NCI-H510A treated with DMSO at 0.1 percent for 48 hours (cell line): ENCODE measurements at places on chromosomes 5 and 9.
A peak's percentile ranks its signal among the peaks of the same experiment; 100 is the strongest.

- peak; percentile 70 for DNase-seq
These were observed 8.9 kb upstream of the FOXB2 start for GRCh38 chr9:77010527-77010926.

DNA sequence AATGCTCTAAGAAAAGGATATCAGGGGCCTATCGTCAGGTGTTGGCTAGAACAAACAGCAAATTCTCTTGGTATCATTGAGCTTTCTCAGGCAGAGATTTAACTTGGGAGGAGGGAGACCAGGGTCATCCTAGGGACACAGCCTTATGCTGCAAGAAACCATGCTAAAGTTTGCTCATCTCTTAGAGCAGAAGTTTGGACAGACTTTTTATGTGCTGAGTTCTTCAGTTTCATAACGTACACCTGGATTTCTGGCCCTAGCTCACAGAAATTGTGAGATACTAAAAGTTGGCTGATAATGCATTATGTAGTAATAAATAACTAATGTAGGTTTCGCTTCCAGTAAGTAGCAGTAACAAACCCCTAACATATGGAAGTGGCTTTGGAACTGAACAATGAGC, 1359.8 kb upstream of the CDH9 start:
- no peak for DNase-seq

DNA sequence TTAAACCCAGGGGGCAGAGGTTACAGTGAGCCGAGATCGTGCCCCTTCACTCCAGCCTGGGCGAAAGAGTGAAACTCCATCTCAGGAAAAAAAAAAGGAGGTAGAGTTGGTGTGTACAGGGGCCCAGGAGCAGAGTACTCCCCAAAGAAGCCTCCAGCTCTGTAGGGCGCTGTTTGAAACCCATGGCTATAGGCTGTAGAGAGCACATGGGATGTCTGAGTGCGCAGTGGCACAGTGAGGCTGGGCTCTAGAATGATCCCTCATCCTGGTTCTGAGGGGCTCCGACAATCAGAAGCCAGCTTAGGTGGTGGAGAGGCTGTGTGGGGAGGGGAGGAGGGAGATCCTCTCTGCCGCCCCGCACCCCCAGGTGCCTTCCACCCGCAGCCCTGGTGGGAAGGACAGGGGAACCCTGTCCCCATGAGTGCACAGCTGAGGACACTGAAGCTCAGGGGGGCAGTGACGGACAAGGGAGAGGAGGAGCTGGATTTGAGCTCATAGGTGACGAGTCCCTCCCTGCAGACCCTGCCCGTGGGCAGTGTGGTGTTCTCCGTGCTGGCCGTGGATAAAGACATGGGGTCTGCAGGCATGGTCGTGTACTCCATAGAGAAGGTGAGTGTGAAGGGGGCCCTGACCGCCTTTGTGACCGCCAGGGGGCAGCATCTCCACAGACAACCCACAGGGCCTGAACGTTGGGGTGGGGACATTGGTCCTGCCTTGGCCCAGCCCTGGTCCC, 24.6 kb downstream of the CDHR2 start:
- peak; percentile 17 for DNase-seq

- no peak for DNase-seq
These were observed 7.1 kb upstream of the AGPAT2 start for GRCh38 chr9:136694163-136694871.

GRCh38 chr5:77590347-77590746, 48.2 kb downstream of the OTP start:
- DNase-seq: no peak

- no peak for DNase-seq
These were observed 33.9 kb downstream of the OLFML2A start for GRCh38 chr9:124810663-124811355.

DNA sequence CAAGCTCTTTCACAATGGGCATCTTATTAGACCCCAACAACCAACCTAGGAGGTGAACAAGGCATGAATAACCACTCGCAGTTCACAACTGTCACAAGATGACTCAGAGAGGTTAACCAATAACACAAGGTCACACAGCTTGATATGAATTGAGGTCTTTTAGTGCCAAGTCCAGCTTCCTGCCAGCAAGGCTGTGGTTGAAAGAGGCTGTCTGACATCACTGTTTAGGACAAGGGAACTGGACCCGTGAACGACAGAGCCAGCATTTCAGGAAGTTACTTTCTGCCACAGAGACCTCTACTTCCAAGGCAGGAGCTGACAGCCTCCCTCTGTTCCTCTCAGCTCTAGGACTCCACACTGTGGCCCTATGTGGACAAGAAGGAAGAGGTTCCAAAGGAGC, 53.4 kb upstream of the ALDH1B1 start:
- no peak for DNase-seq

DNA sequence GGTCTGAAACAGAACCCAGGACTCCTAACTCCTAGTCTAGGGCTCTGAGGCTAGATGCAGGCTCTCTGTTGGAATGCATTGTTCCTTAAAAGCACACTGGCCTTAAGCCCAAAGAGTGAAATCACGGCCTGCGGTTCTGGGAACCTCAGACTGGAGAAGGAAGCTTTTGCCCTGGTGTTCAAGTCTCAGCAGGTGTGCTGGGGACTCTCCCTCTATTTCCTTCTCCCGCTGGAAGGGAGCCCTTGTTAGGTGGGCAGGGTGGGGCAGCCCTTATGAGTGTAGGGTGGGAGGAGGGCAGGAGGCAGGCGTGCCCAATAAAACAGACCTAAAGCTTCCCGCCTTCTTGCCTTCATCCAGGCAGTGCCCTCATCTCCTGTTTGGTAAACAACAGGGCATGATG, 1.8 kb upstream of the PPARGC1B start:
- DNase-seq: no peak

DNA sequence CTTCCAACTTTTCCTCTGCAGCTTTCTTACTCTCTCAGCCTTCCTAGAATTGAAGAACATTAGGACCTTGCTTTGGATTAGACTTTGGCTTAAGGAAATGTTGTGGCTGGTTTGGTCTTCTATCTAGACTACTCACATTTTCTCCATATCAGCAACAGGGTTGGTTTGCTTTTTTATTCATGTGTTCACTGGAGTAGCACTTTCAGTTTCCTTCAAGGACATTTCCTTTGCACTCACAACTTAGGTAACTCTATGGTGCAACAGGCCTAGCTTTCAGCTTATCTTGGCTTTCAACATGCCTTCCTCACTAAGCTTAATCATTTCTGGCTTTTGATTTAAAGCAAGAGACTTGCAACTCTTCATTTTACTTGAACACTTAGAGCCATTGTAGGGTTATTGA, 153.1 kb downstream of the CCDC192 start:
- DNase-seq: no peak

DNA sequence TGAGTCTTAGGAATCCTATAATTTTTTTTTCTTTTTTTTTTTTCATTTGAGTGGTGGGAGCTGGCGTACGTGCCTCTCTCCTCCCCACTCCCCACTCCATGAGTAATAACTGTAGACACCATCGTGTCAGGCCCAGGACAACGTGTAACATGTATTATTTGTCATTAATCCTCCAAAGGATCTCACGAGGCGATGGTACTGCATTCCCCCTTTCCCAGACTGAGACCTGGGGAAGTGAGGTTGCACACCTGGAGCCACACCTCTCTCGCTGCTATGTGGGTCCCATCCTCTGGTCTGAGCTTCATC, 6.1 kb upstream of the IER5L start:
- DNase-seq: no peak

DNA sequence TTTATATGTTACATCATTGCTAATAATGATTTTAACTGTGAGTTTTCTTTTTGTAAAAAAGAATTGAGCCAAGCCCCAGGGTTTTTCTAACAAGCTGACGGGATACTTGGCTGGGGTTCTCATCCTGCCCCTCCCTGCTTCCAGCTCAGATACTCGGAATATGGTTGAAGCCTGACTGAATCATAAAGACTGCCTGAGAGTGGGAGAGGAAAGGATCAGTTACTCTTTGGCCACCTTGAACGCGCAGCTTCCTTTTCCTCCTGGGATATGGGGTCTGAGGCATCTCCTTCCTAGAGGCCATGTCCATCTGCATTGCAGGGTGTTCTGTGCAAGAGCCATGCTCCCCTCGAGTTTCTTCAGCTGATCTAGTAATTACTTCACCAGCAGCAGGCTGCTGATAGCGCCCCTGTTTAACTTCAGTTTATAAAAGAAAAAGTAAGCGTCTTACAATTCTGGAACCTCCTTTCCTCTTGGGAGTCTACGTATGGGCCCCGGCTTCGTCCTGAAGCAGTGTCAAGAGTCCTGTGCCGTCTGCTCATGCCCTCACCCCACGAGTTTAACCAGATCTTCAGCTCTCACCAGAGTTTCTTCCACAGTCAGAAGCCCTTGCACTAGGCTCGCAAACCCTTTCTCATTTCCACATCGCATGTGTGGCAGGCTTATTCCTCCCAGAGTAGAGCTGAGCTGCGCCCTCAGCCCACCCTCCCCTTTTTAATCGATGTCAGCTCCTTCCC, 130.0 kb downstream of the MVB12B start:
- no peak for DNase-seq

DNA sequence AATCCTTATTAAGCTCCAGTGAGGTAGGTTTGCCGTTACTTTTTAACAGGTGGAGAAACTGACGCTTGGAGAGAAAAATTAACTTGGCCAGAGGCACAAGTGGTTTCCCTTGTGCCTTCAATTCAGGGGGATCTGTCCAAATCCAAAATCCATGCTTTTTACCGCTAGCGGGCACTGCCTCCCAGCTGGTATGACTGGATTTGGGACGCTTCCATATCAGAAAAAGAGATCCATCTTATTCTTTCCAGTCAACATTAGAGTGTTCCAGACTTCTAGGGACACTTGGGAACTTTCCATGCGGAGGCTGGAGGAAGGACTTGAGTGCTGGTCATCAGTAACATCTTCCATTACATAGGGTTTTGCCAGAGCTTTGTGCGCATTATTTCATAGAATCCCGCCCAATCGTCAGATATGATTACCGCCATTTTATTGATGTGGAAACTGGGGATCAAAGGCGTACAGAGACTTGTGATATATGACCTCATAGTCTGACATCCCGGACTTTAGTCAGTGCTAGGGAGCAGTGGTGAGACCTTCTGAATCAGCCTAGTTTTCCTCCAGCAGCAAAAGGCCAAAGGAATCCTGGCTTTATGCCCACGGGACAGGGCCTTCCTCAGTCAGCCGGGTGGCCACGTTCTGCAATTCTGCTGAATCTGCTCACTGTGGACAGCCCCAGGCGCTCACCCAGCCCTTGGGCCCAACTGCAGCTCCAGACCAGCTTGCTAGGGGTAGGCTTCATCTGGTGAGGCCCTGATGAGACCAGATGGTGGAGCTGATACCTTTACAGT, 1.1 kb upstream of the GNPDA1 start:
- no peak for DNase-seq

GRCh38 chr5:133925866-133926488, 42.4 kb downstream of the C5orf15 start:
- no peak for DNase-seq

DNA sequence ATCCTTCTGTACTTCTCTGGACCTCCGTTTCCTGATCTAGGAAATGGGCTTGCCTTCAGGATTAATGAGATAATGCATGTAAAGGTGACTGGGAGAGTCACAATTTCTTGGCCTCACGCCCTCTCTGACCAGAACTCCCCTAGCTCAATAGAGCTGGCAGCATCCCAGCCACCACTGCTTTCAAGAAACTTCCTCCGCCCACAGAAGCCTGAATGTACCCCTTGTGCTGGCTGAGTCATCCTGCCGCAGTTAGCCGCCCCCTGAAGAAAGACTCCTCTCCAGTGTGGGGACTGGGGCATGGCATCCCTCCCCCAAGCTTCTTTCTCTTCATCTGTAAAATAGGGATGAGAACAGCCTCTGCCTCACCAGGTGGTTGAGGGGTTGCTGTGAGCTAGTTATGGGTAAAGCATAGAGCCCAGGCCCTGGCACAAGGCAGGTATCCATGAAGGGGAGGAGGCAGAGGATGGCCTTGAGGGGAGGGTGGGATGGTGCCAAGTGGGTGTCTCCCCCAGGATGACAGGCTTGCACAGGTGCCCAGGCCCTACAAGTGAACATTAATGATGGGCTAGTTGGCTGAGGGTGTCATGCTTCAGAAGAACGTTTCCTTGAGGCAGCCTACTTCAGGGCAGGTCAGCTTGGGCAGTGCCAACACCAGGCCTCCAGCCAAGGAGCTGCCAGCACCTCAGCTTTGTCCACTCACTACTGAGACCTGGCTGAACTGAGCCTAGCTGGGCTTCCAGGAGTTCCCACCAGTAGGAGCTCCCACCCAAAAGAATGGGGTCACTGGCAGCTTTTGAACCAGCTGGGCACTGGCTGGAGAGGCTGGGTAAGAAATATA, 3.4 kb downstream of the PDLIM4 start:
- DNase-seq: no peak

DNA sequence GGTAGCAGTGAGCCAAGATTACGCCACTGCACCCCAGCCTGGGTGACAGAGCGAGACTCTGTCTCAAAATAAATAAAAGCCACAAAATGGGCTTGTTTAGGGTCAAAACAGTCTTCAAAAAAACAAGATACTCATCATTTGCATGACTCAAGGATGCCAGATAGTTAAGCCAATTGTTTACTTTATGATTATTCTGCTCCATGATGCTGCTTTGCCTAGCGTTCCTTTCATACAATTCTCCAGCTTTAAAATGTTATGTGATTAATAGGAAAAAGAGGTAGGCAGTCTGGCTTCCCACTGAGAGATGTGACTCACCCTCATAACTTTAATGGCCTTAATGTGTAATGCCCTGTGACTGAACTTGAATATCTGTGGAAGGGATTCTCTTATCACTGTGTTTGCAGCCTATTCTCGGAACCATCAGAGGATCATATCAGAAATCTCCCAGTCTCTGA, 364.6 kb upstream of the TRPC7 start:
- DNase-seq: peak; percentile 42

- DNase-seq: no peak
These were observed 23.4 kb upstream of the MAMDC2 start for GRCh38 chr9:70020217-70020616.

GRCh38 chr9:32434892-32435291, 50.4 kb downstream of the ACO1 start:
- DNase-seq: no peak

DNA sequence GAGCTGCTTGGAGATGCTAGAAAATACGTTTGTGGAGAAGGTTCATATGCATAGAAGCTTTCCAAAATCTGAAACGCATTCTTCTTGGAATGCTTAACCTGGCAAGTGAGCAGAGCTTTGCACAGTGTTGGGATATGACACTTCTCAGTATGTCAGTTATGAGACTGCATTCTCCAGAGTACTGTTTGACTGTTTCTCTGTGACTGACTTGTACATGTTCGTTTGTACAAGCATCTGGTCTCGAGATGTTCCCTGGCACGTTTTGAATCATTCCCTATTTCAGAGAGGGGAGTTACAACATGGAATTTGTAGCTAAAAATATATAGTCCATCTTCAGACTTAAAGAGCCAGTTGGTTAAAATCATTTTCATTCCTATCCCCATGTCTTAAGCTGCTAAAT, 272.4 kb downstream of the ARRDC3 start:
- DNase-seq: no peak

GRCh38 chr9:16727452-16728136, 142.9 kb downstream of the BNC2 start:
- no peak for DNase-seq

- DNase-seq: no peak
These were observed 102.6 kb downstream of the ARHGAP26 start for GRCh38 chr5:142872795-142873194.

DNA sequence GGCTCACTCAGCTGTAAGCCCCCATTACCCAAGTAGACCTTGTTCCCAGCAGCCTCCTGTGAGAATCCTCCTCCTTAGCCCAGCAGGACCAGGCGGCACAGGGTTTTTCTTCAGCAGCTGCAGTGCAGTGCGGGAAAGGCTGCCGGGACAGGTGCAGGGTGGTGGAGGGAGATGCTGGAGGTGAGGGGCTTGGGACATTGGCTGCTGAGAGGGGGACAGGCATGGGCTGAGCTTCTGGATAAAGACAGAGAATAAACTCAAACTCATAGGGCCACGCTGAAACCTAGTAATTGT, 174.7 kb downstream of the CACNA1B start:
- no peak for DNase-seq

- no peak for DNase-seq
These were observed 2.0 kb upstream of the MEF2C start for GRCh38 chr5:88885002-88885401.
